HL-60 (cell line): ENCODE measurements at places on chromosomes 4 and X.

- no peak for DNase-seq
Observed at GRCh38 chr4:56244681-56245080, 142.6 kb downstream of the AASDH start.

DNA sequence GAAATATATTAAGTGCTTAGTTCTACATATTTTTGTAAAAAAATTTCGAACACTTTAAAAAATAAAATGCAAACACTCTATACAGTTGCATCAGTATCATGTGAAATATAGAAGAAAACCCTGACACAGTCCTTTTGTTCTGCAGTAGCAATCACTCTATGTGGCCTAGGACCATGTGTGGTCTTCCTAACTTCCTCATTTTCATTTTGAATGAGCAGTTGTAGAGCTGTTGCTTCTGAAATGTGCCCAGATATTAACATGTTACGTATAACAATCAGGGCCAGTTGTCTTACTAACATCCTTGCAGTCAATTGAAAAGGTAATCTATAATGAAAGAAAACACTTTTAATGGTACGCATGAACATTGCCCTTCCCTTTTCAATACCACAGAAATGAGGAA lies 107.9 kb downstream of the ZNF827 start:
- DNase-seq, result peak; percentile 27

GRCh38 chrX:110021258-110022022 lies 18.5 kb downstream of the TMEM164 start:
- DNase-seq, result no peak

DNA sequence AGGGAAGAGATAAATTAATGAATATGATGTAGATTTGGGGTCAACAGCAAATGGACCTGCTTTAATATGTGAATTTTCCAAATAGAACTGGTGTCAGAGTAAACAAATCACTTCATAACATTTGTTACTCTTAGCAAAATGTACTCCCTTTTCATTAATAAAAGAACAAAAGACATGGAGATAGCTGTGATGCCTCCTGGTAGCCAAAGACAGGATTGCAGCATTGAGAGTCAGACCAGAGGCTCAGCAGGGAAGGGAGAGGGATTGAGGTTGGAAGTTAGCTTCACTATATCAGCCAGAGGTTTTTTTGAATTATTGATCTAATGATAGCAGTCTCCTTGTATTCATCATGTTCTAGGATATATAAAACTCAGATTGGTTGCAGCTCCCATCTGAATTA lies 17.4 kb upstream of the RAB40A start:
- DNase-seq, result no peak

DNA sequence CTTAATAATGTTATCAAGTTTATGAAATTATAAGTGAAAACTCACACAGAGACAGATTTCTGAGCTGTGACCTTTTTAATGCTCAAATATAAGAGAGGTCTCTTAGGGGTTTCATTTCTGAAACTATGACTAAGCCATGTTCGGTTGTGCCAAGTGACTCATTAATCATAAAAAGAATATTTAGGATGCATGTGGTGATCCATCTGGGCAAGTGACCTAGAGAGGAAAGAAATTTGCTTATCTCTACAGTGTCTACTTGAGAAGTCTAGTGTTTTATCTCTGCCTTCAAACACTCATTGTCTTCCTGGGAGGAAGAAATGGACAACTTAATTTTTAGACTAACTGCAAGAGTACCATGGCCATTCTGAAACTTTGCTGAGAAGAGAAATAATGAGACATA lies 545.3 kb upstream of the GRID2 start:
- DNase-seq, result no peak

DNA sequence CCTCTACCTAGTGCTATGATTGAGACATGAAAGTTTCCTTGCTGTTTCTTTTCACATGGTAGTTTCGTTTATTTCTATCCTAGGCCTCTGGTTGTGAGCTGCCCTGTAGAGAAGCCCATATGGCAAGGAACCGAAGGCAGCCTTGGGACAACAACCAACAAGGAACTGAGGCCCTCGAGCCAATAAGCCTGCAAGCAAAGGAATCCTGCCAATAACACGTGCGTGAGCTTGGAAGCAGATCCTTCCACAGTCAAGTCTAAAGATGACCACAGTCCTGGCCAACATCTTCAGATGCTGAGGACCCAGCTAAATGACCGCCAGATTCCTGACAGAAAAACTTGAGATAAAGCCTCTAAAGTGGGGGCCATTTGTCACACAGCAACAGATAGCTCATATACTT lies 100.4 kb upstream of the FAM9B start:
- no peak for DNase-seq

- DNase-seq, result no peak
Observed at GRCh38 chr4:184274286-184274951, 56.7 kb upstream of the ENPP6 start.

DNA sequence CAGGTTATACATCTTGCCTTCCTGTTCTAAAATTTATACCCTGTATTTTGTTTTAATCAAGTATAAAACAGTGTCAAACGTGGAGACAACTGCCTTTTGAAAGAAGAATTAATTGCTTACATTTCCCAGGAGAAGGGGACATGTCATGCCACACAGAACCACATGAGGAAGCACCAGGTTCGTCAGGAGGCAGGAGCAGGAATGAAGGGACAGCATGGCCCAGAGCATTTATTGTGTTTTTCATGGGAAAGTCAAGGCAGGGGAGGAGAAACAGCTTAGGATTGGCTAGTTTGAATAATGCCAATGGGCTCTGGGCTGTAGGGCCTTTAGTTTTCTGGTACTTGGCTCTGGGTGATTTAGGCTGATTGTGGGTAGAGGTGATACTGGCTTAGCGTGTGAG lies 203.7 kb downstream of the CFAP299 start:
- DNase-seq, result no peak

- DNase-seq, result no peak
Observed at GRCh38 chr4:100486496-100486895, 31.3 kb downstream of the EMCN start.

GRCh38 chr4:110675426-110675825 lies 52.5 kb upstream of the PITX2 start:
- no peak for DNase-seq

DNA sequence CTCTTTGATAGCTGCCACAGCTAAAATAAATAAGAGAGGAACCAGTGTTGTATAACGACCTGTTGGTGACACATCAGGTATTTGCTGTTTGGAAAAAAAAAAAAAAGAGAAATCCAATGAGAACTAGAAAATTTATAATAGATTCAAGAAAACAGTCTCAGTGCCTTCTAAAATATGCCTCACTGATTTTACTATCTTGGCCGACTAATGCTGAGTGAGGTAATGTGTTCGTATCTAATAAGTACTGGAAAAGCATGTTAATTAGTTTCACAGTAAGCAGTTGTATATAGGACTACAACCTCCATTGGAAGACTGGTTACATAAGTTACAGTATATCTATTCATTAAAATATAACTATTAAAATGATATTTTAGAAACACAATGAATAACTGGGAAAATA lies 32.4 kb downstream of the ATP8A1 start:
- no peak for DNase-seq

DNA sequence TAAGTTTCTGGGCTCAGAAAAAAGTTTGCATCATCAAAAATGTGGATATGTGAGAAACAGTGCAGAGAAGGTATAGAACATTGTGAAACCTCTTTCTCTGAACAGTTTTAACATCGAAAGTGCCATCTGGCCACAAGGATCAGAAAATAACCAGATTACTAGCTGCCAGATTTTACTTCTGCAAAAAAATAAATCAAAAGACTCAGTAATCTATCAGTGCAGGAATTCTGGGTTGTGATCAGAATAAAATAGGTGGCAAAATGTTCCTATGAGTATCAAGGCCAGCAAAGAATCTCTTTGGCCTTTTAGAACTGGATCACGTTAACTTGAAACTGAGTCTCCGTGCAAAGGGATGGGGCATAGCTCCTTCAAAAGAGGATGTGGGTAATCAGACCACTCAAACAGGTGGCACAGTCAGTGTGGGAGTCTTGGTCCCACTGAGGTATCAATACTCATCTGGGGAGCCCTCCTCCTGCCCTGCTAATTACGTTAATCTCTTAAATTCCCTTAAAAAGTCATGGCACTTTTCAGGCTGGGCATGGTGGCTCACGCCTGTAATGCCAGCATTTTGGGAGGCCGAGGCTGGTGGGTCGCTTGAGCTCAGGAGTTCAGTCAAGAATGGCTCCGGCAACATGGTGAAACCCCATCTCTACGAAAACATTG lies 26.7 kb upstream of the RBM47 start:
- peak; percentile 37 for DNase-seq

- no peak for DNase-seq
Observed at GRCh38 chr4:30754021-30754420, 33.9 kb downstream of the PCDH7 start.

- DNase-seq, result no peak
Observed at GRCh38 chrX:137052643-137053235, 18.9 kb upstream of the GPR101 start.

- DNase-seq, result no peak
Observed at GRCh38 chr4:144565527-144566195, 80.3 kb upstream of the HHIP start.

DNA sequence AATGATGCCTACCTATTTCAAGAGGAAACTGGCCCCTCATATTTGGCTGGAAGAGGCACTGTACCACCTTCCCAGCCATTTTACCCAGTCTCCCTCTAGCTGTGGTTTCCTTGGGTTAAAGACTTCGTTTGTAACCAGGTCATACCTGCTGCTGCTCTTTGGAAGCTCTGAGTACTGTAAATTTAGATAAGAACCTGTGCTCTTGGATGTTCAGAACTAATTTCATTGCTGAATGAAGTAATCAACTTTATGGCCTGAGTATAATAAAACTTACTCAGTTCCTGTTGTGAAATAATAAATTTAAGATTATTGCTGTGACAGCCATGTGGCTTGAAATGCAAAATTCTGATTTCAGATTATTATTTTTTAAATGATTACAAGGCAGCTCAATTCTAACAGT lies 12.2 kb downstream of the MTTP start:
- no peak for DNase-seq

GRCh38 chr4:113997206-113997605 lies 17.8 kb upstream of the ARSJ start:
- no peak for DNase-seq

GRCh38 chr4:71229477-71230270 lies 109.1 kb upstream of the SLC4A4 start:
- DNase-seq, result no peak

GRCh38 chr4:78480286-78480685 lies 71.3 kb upstream of the ANXA3 start:
- DNase-seq, result no peak

DNA sequence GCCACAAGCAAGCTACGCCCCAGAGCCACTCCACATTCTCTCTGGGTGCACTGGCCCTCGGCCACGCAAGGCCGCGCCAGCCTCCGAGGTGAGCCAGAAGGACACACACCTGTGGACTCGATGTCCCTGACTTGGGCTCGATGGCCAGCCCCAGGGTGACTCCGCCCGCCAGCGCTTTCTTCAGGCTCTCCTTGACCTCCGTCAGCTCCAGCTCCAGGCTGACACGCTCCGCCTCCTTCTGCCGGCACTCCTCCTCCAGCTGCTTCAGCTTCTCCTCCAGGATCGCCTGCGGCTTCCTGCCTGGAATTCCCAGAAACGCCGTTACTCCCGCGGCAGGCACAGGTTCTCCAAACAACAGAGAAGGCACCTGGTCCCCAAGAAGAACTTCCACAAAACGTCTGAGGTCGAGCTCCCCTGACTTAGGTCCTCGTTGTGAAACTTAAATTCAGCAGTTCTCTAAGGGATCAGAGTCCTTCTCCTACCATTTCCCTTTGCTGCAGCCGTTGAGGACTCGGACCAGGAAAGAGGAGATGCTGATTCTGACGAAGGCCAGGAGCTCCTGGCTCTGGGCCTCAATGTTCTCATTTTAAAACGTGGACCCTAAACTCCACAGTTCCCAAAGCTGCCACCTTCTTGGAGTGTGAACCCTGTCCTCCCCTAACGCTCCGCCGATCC lies 166.8 kb downstream of the AFAP1 start:
- DNase-seq, result no peak

DNA sequence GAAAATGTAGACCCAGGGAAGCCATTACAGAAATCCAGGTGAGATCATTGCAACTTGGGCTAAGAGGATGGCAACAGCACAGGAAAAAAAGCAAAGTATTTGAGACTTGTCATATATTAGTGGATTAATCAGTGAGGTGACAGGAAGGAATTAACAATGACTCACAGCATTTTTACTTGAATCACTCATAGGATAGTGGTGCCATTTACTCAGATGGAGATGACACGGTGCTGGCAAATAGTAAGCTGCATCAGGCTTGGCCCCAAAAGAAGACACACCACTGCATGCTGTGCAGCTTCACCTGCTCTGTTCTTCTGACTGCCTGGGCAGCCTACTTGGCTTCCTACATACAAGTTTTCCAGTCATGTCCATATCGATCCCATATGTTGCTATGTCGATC lies 144.8 kb downstream of the FRYL start:
- no peak for DNase-seq

DNA sequence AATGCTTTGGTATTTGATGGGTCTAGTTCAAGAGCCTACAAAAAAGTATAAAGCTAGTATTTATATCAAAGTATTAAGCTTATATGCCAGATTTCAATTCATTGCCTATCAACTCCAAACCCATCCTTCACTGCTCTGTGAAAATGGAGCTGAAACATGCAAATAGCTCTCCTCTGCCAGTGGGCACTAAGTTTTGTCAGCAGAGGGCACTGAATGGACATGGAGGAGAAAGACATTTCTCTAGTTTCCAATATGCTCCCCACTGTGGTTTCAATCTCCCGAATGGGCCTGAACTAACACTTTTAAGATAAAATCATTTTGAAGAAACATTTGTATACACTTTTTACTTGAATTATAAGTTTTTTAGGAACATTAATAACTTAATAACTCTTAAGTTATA lies 12.4 kb downstream of the PPID start:
- no peak for DNase-seq

DNA sequence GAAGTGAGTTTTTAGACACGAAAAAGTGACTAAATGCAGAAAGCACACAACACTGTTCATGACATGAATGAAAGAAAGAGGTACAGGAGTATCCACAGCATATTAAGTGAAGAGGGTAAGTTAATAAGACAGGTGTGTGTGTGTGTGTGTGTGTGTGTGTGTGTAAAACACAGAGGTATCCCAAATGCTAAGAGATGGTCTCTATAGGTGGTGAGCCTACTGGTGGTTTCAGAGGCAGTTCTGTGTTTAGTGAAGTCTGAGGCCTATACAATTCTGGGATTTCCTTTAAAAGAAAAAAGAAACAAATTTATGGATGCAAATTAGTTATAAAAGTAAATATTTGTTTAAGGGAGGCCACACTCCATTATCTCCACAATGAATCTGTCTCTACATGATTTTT lies 17.4 kb upstream of the TNIP3 start:
- no peak for DNase-seq

DNA sequence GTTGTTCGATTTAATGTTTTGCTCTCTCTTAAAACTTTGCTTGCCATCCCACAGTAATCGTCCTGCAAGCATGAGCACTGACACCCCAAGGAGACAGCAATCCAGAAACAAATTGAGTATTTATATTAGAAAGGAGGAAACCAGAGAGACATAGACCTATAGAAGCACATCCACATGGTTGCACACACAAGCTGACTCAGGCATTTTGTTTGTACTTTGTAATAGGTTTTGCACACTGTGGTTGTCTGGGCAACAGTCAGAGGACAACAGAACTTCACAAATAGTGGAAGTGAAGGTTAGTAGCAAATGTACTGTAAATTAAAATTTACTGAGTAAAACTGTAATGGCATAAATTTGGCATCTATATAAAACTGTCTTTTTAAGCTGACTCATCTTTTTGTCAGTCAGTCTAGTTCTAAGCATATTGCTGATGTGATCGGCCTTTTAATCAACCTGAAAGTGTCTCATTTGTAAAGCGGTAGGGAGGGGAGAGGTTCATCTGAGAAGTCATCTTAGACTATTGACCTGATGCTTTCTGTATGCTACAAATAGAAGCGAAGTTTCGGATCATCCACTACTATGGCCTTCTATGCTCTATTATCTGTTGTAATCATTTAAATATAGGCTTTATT lies 1624.7 kb downstream of the ARAP2 start:
- no peak for DNase-seq
